ENCODE measurements at places on chromosomes 5 and 9. TPM values are rescaled to one million over a fixed set of nuclear protein-coding genes. Genes with fewer than 3 reads are reported as not detected.

Gene PCDHA9
- not detected for total RNA-seq

DNA sequence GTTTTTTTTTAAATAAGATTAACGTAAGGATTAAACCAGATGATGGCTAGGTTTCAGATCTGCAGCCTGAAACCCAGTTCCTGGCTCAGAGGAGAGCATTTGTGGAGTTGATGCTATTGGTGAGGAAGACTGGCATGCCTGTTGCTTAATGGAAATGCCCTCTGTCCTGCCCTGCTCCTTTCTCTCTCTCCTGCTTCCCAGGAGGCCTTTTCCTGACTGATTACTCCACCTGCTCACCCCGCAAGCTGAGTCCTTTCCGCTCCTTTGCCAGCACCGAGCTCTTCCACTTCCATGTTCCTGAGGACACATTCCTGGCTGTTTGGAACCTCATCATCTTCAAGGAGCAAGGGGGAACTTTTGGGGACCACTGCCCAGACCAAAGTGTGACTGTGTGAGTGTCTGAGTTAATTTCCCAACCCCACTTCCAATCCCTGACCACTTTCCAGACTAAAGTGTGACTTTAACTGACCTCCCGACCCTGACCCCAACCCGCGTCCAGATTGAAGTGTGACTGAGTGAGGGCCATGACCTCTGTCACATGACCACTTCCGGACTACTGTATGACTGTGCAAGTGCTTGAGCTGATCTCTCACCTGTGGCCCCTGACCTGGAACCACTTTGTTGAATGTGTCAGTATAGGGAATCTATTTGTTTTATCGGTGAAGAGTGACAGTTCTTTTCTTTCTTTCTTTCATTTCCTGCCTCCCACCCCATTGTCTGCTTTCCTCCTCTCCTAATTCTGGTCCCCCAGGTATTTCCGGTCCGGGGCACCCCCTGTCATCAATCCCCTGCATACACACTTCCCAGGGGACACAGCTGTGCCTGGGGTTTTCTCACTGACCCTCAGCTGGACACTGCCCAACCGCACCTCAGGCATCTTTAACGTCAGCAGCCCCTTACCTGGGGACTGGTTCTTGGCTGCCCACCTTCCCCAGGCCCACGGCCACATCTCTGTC is 5.5 kb downstream of the TMEM8B start:
- no peak for DNase-seq

DNA sequence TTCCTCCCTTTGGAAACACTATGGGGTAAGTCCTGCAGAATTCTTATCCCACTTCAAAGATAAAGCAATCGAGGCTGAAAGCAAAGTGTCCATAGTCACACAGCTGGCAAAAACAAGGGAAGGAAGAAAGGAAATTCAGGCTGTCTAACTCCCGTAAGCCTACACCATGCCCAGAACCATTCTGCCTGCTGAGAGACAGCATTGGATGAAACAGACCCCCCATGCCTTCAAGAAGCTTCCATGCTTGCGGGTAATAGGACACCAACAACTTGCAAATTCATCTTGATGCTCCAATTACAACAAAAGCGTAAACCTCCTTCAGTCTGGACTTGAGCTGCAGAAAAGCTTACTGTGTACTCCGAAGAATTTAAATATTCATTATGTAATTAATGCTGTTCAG is 181.1 kb upstream of the WWC1 start:
- no peak for DNase-seq

DNA sequence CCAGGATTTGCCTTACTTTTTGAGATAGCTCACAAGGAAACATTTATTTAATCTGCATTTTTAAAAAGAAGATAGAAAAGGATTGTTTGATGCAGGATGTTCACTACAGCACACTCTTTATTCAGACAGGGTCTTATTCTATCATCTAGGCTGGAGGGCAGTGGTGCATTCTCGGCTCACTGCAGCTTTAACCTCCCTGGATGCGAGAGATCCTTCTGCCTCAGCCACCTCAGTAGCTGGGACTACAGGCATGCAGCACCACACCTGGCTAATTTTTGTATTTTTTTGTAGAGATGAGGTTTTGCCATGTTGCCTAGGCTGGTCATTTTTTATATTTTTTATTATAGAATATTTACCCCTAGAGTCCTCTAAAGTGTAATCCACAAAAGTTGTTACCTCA is 221.4 kb downstream of the MCTP1 start:
- no peak for DNase-seq

Gene PCDHA1
- total RNA-seq = 0.48 TPM

Gene TTC1
- total RNA-seq = 59.4 TPM
